ENCODE measurements at places on chromosomes 13 and 19.
A peak's percentile ranks its signal among the peaks of the same experiment; 100 is the strongest.

DNA sequence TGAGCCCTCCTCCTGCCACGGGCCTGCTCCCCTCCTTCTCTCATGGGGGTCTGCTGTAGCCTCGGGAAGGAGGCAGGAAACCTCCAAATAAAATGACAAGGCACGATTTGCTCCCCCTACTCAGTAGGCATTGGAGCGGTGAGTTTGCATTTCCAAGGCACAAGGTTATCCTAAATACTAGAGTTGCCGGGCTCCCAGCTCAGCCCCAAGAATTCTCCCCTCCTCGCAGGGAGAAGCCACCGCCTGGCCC lies 1.5 kb downstream of the CEBPA start:
- DNase-seq: no peak

DNA sequence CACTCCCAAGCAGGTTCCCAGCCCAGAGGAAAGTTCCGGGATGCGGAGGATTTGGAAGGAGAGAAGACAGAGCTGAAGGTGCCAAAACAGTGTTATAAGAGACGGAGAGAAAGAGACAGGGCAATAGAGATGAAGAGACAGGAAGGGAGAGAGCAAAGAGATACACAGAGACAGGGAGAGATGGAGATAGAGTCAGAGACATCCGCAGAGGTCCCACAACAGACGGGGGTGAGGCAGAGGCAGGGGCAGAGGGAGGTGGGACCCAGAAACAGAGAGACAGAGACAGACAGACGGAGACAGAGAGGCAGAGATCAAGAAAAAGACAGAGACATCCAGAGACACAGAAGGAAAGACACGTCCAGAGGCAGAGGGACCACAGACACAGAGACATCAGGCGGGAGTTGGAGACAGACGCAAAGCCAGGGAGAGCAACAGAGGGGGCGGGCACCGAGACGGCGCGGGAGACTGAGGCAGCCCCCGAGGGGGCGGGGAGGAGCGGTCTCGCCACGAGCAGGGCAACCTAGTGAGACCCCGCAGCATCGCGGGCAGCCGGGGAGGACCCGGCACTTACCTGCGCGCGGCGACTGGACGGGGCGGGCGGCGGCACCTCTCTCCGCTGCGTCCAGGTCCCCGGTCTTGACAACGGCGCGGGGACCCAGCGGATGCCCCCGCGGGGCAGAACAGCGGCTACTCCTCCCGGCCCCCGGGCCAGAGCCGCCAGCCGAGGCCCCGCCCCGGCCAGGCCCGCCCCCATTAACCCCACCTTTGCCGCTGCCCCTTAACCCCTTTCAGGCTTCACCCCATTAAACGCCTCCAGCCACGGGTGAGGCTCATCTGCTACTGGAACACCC lies at the start of gene GPR4:
TSS of gene GPR4 (minus strand) at position 689 of the 851 bp plus-strand sequence. CDS start 10,346 bp downstream, outside the sequence.
- no peak for DNase-seq

GRCh38 chr13:102774214-102774568 lies 605 bp upstream of the TEX30 start:
- DNase-seq: no peak

DNA sequence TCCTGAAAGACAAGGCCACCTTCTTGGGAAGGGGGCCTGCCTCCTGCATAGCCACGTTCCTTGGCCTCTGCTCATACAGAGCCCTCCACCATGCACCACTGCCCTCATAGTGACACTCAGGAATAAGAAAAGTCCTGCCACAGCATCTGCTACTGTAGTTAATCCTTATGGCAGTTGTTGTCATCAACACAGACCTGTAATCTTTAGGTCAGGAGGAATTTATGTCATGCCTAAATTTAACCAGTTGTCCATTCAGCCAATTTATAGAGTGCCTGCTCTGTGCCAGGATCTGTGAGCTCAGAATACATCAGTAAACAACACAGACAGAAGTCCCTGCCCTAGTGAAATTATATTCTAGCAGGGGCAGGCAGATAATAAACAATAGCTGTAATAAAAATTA lies 44.4 kb downstream of the FAM124A start:
- DNase-seq: no peak

DNA sequence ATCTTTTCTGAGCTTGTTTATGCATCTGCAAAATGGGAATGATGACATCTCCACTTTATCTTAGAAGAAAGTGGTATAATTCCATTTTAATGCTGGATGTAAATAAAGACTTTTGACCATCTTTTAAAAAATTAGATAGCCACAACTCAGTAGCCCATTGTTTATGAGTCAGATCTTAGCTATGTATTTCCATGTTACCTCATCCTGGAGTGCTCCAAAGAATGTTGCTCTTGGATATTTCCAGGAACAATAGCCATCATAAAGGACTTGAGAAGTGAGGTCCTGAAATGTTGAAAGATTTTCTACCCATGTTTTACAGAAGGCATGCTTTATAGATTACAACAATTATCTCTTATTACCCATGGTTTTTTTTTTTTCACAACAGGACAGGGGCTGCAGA lies 229.3 kb upstream of the EDNRB start:
- DNase-seq: no peak

DNA sequence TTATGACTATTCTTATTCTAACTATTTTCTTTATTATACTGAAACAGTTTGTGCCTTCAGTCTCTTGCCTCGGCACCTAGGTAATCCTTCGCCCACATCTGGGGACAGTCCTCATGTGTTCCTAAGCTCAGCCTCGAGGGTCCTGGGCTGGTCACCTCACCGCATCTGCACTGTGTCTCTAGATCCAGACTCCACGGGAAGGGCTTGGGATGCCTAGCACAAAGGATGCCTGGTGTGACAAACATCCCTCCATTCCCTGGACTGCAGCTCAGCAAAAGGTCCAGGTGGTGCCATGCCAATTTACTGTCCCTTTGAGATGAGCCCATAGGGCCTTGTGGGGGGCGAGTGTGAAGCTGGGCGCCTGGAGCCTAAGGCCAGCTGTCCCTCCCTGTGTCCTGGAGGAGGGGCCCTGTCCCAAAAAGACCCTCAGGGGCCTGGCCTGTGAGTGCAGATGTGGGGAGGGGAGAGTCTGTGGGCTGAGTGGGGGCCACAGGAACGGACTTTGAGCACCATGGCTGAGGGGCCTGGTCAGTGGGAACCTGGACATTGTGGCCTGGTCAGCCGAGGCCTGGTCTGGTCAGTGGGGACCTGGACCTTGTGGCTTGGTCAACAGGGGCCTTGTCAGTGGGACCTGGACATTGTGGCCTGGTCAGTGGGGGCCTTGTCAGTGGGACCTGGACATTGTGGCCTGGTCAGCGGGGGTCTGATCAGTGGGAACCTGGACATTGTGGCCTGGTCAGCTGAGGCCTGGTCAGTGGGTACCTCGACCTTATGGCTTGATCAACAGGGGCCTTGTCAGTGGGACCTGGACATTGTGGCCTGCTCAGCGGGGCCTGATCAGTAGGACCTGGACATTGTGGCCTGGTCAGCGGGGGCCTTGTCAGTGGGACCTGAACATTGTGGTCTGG lies 45.1 kb upstream of the TPM4 start:
- DNase-seq: no peak

- DNase-seq: peak; percentile 15
Observed at GRCh38 chr19:11420429-11421370, 1.6 kb upstream of the RGL3 start.

DNA sequence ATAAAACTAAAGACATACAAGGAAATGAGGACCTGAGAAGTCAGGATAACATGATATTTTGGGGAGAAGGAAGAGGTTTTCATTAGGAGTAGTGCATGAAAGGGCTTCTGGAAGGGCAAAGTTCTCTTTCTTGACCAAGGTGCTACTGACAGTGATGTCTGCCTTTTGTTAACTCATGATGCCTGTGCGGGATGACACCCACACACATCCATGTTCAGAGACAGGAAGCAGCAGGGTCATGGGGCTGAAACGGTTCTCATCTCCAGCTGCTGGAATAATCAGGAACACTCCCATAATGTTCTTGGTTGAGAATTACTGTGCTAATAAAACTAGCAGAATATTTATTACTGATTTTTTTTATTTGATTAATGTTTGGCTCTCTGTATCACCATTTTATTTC lies 29.1 kb downstream of the KCNC3 start:
- DNase-seq: no peak

- no peak for DNase-seq
Observed at GRCh38 chr13:66528180-66528579, 702.0 kb downstream of the PCDH9 start.

DNA sequence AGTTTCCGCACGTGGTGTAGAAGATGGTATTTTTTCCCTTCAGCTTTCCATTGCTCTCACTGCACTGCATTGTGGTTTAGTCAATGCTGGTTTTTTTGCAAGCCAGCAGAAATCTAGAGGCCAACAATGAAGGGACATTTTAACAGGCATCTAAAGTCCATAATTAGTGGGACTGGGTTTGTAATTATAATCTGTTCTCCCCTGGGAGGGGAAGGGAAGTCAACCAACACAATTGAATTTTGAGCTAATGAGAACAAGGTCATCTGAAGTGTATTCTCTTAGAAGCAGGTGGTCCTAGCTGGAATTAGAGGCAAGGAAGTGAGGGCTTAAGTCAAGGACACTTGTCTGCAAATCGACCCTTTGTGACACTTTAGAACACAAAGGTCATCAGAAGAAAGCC lies 156.4 kb downstream of the MYO16 start:
- DNase-seq: no peak

GRCh38 chr13:74289861-74290773 lies 155.9 kb upstream of the KLF12 start:
- DNase-seq: no peak

GRCh38 chr13:76597868-76598267 lies 288.3 kb downstream of the KCTD12 start:
- no peak for DNase-seq

DNA sequence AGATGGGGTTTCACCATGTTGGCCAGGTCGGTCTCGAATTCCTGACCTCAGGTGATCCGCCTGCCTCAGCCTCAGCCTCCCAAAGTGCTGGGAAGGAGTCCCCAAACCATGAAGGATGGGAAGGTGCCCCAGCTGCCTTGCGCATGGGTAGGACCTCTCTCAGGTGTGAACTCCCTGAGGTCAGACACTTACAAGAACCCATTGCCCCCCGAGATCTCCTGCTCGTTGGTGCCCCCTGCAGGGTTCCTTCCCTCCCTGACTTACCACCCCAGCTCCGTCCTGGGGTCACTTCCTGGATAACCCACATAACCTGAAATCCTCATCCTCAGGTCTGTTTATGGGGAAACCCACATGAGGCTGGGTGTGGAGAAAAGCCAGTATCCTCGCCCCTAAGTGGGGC lies 41.7 kb downstream of the UNC13A start:
- DNase-seq: peak; percentile 12

- no peak for DNase-seq
Observed at GRCh38 chr13:76331943-76332712, 554.1 kb downstream of the KCTD12 start.

DNA sequence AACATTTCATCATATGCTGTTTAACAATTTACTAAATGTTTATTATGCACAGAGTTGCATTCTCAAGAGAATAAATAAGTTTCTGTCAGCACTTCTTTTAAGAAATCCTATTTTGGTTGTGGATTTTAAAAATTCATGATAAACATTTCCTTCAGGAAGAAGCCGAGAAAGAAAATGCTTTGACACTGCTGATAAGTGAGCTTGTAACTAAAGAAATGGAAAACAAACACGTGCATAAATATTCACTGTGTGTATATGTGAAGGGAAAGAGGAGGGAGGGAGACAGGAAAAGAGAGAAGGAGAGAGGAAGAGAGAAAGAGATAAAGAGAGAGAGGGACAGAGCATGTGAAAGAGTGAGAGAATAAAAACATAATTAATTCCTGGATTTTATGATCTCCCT lies 1165.0 kb downstream of the DIAPH3 start:
- no peak for DNase-seq

- no peak for DNase-seq
Observed at GRCh38 chr19:8238251-8238650, 29.1 kb downstream of the CERS4 start.
